ENCODE measurements at places on chromosomes 11 and 22. TPM values are rescaled to one million over a fixed set of nuclear protein-coding genes. Genes with fewer than 3 reads are reported as not detected.

TYMP gene
- 14.6 TPM for total RNA-seq

GAL3ST1 gene
- total RNA-seq: 0.93 TPM

MRGPRE gene
- 0.28 TPM for total RNA-seq

KCNE3 gene
- total RNA-seq: 7.4 TPM

HPX gene
- total RNA-seq: 0.45 TPM

CELSR1 gene
- 7.9 TPM for total RNA-seq

HTR3A gene
- not detected for total RNA-seq

NLRP14 gene
- total RNA-seq: 0.08 TPM
